NCI-H1092 (cell line): ENCODE measurements at places on chromosomes 3 and 15.

GRCh38 chr3:171349392-171349791, 110.8 kb downstream of the TNIK start:
- DNase-seq = no peak

- no peak for DNase-seq
These were observed 121.5 kb downstream of the DTWD1 start for GRCh38 chr15:49742381-49742780.

DNA sequence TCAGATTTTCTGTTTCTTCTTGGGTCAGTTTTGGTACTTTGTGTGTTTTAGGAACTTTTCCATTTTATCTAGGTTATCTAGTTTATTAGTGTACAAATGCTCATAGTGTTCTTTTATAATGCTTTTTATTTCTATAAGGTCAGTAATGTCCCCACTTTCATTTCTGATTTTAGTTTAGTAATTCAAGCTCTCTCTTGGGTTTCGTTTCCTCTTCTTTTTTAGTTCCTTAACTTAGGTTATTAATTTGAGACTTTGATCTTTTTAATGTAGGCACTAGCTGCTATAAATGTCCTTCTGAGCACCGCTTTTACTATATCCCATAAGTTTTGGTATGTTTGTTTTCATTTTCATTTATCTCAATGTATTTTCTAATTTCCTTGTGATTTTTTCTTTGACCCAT, 27.0 kb upstream of the CD200R1L start:
- no peak for DNase-seq

GRCh38 chr15:81209635-81210034, 13.0 kb downstream of the IL16 start:
- DNase-seq = no peak

- no peak for DNase-seq
These were observed 27.7 kb downstream of the MBNL1 start for GRCh38 chr3:152296382-152296781.

DNA sequence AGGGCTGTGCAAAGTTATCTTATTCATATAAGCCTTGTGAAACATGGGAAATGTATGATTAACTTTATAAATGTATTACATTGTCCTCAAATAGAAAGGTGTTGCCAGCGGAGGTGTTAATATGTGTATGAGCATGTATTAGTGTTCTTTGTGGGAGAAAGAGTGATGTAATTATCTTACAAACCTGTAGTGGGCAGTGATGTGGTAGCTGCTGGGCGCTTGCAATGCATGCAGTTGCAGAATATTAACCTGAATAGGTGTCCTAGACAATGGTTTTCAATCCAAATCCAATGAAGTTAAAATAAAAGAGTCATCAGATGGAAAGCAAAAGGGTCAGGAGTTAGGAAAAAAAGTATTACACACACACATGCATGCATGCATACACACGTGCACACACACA, 881.3 kb upstream of the CADM2 start:
- no peak for DNase-seq

DNA sequence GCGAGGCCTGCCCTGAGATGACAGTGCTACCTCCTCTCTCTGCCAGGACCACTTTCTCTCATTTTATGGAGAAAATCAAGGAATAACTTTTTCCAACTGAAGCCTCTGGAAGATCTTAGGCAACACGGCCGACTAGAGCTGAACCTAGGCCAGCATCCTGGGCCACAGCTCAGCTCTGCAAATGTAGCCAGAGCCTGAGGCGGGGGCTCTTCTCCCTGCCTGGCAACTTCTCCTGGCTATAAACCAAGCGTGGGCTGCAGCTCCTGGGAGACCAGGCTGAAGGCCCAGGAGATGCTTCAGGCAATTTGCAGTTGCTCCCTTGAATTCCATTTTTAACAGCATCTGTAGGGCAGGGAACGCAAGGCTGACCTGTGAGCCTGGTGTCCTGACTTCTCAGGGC, 74.9 kb downstream of the CEMIP start:
- DNase-seq = no peak

GRCh38 chr15:68983961-68984481, 30.5 kb upstream of the NOX5 start:
- no peak for DNase-seq
